ENCODE measurements at places on chromosomes 11 and 22.

DNA sequence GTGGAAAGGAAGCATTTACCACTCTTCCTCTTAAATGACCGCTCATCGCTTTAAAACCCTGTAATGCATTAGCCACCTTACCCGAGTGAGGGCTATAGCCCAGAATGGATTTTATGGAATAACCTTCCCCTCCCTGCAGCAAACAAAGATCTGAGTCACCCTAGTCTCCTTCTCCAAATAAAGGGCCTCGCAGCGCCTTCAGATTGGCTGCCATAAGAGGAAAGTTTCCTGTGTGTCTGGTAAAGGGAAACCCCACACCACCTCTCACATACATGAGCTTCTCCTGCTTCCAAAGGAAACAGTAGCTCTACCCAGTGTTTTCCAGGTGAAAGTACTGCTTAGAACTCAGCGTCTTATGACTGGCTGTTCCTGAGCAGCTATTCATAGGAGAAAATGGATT is 47.8 kb downstream of the PPP2R1B start:
- DNase-seq: no peak

DNA sequence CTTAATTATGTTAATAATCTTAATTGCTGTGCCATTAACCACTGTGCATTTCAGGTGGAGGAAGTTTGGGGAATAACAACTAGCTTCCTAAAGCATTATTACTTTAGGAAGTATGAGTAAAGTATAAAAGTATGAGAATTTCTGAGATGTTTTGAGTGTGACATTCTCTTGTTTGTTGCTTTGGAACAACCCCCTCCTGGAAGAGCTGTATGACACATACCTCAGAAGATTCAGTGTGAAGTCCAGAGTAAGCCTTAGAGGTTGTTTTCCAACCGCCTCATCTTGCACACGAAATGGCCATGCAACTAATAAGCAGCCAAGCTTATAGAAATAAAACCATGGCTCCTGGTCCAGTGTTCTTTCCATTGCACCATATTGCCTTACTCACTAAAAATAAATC is 21.7 kb downstream of the CCDC81 start:
- no peak for DNase-seq

DNA sequence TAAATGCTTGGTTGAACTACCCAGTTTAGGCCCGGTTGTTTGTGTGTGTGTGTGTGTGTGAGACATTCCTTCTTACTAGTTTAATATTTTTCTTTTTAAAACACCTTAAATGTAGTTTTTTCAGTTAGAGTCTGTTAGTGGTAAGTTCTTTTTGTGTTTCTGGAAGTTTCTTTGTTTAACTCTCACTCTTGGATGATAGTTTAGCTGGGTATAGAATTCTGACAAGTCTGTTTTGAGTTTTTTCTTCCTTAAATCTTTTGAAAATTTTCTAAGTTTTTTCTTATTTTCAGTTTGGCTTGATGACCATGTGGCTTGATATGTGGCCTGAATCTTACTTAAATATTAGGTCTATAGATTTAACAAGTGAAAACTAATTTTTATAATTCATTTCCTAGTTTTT is 60.1 kb downstream of the PDE3B start:
- no peak for DNase-seq

DNA sequence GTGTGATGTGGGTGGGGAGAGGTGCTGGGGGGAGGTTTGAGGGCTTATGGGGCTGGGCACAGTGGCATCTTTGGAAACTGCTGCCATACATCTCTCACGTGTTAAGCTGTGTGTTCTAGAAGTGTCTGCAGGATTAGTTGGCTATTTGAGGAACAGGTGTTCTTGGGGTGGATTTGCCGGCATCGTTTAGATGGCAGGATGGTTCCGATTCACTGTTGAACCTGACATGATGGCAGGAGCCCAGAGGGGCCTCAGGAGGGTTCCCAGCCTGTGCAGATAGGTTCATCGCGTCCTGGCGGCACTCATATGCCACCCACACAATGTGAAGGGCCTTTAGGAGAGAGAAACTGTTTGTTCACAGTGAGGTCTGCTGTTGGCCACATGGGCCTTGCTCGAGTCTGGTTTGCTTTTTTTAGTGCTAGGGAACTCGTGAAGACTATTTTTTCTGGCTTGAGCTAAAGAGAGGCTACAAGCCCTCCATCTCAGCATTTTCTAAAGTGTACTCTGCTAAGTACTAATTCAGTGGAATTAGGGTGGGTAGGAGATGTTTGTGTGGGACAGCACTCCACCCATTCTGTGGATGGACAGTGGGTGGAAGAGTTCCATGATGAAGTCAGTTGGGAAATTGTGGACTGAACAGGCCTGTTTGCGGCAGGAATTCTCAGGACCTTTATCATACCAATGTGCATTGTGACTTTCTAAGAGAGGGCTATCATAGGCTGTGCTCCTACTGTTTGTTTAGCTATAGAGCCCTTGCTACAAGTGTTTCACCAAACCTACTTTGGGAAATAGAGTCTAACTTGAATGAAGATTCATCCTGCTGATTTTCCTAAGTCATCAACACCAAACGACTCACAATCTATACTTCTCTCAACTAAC is 55.4 kb upstream of the PLET1 start:
- no peak for DNase-seq

GRCh38 chr11:1342946-1343345 is 33.5 kb upstream of the TOLLIP start:
- no peak for DNase-seq

- DNase-seq: no peak
These were observed 651 bp upstream of the CARD16 start for GRCh38 chr11:105045676-105046296.

- DNase-seq: no peak
These were observed 71.8 kb upstream of the APOA1 start for GRCh38 chr11:116909245-116909644.

- no peak for DNase-seq
These were observed 19.3 kb downstream of the SBF2 start for GRCh38 chr11:10274726-10275125.

GRCh38 chr11:6655020-6655789 is 404 bp downstream of the DCHS1 start:
- DNase-seq: peak; percentile 23

GRCh38 chr11:20912922-20913512 is 243.6 kb downstream of the NELL1 start:
- DNase-seq: no peak

DNA sequence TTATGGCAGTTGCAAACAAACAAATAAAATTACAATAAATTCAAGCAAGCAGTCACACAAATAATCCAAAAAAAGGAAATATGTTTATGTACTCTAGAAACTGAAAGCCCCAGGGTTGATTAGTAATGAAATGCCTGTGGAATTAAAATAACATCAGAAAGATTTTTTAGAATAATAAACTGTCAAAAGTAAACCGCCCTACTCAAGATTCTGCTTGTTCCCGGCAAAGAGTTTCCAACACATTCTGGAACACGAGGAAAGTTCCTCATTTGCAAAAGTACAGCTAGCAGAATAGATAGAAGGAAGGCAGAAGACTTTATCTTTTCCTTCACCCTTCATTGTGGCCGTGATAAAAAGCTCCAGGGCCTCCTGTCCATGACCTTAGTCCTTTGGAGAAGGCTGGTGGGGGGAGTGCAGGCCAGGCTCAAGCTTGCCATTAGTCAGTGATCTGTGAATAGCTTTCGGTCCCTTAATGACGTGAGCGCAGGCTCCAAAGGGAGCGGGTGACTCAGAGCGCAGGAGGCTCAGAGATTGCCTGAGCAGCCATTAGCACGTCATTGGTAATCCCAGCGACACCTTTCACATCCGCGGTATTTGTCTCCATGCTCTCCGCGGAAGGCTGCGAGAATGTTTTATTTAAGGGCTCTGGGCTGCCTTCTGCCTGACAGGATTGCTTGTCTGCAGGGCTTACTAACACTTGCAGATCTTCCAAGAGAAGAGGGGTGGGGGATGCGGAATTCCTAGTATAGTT is 458.3 kb downstream of the METTL15 start:
- no peak for DNase-seq

GRCh38 chr11:87662287-87662686 is 513.0 kb downstream of the RAB38 start:
- DNase-seq: no peak

- DNase-seq: no peak
These were observed 15.8 kb downstream of the CYB5R2 start for GRCh38 chr11:7657306-7658025.

GRCh38 chr11:477052-477715 is 27.1 kb downstream of the PTDSS2 start:
- DNase-seq: no peak

DNA sequence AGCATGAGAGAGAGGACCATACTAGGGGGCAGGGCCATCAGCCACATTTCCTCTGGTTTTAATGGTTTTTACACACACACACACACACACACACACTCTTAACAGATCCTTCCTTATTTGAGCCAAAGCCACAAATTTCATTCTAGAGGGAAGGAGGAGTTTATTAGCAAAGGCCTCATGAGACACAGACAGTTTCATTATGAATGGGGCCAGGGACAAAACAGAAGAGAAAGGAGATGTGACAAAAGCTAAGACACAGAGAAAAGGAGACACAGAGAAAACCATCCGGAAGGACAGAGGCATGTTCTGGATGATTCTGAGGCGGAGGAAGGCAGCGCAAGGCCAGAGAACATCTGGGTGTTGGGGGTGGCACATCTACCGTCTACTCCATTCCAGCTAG is 32.2 kb upstream of the ARFGAP3 start:
- no peak for DNase-seq

DNA sequence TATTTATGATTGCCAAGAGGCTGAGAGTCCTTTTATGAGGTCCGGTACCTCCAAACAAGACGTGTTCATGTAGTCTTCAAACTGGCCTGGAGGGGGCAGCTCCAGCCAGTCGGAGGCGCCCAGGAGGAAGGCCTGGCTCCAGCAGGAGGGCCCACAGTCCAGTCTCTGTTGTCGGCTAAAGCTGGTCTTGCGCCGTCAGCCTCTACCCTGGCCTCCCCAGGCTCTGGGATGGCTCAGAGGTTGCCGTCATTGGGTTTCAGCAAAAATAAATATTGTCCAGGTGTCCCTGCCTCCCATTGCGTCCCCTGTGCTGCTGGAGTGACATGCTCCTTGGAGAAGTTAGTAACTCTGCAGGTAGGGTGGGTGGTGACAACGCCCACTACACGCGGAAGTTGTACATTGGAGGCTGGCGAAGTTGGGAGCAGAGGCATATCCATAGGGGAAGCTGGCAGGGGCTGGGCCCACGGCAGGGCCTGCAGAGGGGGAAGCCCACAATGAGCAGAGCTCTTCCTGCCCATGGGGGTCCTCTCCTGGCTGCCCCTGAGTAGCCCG is 1.0 kb upstream of the SLC25A1 start:
- no peak for DNase-seq

GRCh38 chr11:2466069-2466801 is 21.4 kb downstream of the KCNQ1 start:
- no peak for DNase-seq

GRCh38 chr11:43579171-43579918 is 101.2 kb upstream of the HSD17B12 start:
- no peak for DNase-seq

DNA sequence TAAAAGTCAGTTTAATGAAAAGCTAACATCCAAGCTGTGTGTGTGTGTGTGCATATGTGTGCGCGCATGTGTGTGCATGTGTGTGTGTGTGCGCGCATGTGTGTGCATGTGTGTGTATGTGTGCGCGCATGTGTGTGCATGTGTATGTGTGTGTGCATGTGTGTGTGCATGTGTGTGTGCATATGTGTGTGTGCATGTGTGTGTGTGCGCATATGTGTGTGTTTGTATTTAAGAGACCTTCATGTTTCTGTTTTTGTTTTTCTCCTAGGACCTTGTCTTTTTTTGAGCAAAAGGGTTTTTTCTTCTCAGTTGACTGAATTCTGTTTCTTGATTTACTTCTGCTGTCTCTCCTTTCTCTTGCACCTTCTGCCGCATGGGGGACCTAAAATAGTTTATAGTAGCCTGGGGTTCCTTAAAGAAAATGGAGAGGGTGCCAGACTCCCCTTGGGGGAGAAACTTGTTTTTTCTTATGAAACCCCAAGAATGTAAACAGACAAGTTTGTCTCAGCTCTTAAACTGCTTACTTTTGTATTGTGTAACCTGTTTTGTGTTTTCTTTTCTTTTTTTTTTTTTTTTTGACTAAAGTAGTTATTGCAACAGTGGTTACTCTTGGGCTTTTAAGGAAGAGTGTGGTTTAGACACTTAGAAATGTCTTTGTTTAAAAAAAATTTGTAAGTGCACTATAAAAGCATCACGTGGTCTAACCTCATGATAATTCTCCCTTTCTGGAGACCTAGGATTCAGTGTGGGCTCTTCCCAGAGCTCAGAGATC is 53.0 kb downstream of the OSBPL5 start:
- DNase-seq: no peak

GRCh38 chr22:20430101-20430719 is 7.4 kb downstream of the SCARF2 start:
- no peak for DNase-seq

DNA sequence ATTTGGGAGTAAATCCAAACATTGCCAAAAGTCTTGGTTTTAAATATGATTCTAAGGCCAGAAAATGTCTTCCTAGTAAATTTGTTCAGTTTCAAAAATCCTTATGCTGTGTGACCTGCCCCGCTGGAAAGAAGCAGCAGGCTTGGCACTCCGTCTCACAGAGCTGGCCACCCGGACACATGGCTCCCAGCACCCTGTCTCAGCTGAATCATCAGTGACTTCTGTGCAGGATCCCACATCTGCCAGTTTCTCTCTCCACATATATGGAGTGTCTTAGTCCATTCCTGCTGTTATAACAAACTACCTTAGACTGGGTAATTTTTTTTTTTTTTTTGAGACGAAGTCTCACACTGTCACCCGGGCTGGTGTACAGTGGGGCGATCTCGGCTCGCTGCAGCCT is 356.7 kb downstream of the TBC1D22A start:
- DNase-seq: no peak

- DNase-seq: no peak
These were observed 412 bp upstream of the RPS3 start for GRCh38 chr11:75398906-75399305.

- DNase-seq: no peak
These were observed at the start of gene LUZP2 for GRCh38 chr11:24496736-24497725. TSS of gene LUZP2 (plus strand) at chr11:24497053.

GRCh38 chr22:23569716-23570115 is 10.4 kb downstream of the IGLL1 start:
- no peak for DNase-seq

GRCh38 chr22:41334215-41334614 is 32.9 kb downstream of the ZC3H7B start:
- no peak for DNase-seq

- no peak for DNase-seq
These were observed at the start of gene CHRNA10 for GRCh38 chr11:3671334-3672254. TSS of gene CHRNA10 (minus strand) at chr11:3671384. CDS start at chr11:3671312, 72 bp downstream.

DNA sequence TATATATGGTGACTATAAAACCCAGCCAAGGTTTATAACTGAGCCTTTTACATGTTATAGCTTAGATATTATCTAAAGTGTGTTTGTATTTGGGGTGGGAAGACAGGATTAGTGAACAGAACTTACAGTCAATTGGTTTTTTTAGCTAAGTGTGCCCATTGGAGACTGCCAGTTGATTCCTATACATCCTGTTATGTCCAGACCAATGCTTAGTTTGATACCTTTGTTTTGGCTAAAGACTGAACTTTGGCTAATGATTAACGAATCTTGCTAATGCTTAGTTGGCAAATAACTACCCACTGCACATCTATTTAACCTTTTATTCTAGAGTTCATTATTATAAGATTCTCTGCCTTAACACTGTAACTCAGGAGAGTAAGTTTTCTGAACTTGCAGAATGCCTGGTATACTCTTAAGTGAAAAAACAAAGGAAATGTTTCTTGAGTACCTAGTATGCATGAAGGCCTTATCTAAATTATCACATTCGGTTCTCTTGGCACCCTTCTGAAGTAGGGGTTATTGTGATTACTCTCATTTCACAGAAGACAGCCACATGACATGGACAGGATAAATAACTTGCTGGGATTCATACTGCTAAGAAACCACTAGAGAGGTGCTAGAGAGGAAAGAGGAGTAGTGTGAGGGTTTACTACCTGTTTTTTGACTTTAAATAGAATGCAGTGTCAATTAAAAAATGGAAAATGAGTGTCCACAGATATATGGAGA is 54.0 kb downstream of the KREMEN1 start:
- no peak for DNase-seq
